Esophagus squamous epithelium (tissue), 5 donors: ENCODE measurements at places on chromosomes 7 and 10.
A peak's percentile ranks its signal among the peaks of the same experiment; 100 is the strongest.

- no peak for DNase-seq
Measured at GRCh38 chr7:5429857-5430611, 6.4 kb upstream of the TNRC18 start.

GRCh38 chr7:80540836-80541235, 29.0 kb upstream of the GNAT3 start:
- no peak for DNase-seq

- no peak for DNase-seq
Measured at GRCh38 chr10:72610466-72610865, 15.4 kb downstream of the MICU1 start.

GRCh38 chr7:49766966-49767365, 6.5 kb upstream of the VWC2 start:
- no peak for DNase-seq

DNA sequence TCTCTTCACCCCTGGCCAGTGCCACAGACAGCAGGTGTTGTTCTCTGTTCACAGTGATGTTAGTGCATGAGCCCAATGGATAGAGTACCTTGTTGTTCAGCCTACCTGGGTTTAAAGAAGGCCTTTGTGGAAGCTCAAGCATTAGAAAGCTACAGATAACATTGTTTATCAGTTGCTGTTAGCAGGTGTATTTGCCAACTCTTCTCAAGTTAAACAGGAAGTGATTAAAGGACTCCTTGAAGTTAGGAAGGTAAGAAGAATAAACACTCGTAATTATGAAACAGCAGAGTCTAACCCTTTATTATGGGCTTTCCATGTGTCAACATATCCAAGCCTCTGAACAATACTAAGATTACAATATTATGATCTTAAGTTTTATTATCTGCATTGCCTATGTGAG, 25.9 kb downstream of the RGR start:
- no peak for DNase-seq

GRCh38 chr7:28708033-28708951, 249.8 kb downstream of the TRIL start:
- DNase-seq, result no peak

DNA sequence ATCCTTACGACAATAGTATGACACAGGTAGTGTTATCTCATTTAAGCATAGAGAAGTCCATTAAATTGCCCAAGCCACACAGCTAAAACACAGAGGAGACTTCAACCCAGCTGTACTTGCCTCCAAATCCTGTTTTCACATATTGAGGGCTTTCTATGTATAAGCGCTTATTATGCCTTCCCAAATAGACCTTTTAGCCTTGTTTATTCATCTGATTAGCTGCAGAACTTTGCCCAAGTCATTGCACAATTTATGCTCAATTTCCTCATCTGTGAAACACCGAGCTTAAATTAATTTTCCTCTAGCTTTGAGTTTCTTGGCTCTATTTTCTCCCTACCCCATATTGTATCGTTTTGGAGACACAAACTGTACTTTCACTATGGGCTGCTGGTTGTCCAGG, 15.5 kb downstream of the NPS start:
- DNase-seq, result no peak

DNA sequence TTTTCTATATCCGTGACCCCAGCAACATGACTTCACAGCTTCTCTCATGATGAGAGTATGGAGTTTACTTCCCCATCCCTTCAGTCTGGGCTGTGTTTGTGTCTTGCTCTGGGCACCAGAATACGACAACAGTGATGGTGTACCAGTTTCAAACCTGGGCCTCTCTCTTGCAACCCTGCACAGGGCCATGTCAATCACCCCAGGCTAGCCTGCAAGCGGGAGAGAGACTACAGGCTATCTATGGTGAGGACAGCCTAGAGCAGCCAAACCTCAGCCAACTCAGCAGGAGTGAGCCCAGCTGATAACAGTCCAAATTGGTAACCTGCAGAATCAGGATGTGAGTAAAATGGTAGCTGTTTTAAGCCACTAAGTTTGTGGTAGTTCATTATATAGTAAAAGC, 235.8 kb downstream of the CHCHD3 start:
- no peak for DNase-seq

DNA sequence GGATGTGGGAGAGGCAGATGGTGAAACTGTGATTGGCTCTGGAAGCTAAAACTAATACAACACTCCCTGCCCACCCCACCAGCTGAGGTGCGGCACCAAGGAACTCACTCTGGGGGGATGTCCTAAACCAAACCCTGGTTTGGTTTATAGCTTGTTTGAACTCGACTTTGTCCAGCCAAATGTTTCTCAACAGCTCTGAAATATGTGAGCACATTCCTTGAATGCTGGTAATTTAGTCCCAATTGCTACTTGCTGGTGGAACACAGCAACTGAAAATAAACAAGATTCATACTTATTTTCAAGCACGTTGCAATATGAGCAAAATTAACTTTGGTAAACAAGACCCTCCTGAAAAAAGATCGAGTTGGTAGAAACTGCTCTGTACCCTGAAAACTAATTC, 39.7 kb upstream of the CARD11 start:
- DNase-seq, result no peak

GRCh38 chr10:115514895-115515294, 421.7 kb downstream of the ATRNL1 start:
- DNase-seq, result no peak

DNA sequence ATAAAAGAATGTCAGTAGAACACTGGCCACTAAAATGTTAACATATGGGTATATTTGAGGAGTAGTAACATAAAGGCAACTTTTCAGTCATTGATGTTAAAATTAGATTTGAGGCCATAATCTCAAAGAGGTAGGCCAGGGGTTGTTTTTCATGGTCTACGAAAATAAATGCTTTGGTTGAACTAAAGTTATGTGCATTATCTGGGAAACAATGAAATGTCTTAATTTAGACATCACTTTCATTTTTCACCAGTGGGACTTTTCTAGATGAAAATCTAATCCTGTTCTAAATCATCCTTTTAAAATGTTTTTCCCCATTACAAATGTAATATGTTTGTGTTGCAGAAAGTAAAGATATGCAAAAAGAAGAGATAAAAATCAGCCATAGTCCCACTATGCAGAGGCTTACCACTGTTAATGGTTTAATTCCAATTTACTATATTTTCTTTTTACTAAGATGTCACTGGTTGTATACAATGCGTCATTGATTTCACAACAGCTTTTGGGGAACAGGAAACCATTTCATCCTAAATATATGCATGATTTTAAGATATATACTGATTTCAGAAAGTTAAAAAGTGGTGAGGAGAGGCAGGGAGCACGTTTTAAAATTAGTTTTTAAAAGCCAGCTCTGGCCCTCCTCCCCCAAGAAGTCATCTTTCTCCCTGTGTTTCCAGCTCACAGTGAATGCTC, 64.3 kb downstream of the ARID5B start:
- no peak for DNase-seq

GRCh38 chr10:95833042-95833610, 74.6 kb upstream of the CC2D2B start:
- DNase-seq, result no peak

- no peak for DNase-seq
Measured at GRCh38 chr10:121990015-121990677, 1.2 kb downstream of the TACC2 start.

DNA sequence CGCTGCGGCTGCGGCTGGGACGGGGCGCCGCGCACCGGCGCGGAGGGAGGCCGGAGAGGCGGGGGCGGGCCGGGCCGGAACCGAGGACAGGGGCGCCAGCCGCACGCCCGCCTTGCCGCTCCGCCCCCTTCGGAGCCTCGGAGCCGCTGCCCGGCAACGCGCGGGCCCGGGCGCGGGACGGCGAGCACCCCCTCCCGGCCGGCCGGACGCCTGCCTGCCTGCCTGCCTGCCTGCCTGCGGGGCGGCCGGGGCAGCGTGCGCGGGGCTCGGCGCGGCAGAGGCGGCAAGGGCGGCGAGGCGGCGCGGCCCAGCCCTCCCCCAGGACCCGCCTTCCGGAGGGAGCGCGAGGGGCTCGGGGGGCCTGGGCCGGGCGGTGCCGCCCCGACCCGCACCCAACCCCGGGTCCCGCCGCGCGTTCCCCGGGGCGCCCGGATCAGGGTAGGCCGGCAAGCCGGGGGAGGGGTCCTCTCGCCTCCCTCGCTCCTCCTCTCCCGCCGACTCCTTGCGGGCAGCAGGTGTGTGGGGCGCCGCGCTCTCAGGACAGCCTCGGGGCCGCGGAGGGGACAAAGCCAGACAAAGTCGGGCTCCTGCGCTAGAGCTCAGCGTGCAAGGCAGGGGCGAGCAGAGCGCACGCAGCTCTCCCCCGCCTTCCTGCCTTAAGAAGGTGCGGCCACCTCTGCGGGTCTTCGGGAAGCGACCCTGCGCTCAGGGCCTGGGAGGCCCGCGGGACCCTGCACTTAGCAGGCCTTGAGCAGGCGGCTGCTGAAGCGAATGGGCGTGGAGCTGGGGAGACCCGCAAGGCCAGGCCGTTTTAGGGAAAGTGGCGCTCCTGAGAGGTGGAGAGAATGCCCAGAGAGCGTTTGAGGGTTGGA, at the start of gene KIAA1549:
KIAA1549 (minus strand) TSS at position 58 of the 872 bp plus-strand sequence. CDS start 120 bp downstream, outside the sequence.
- DNase-seq, result no peak

GRCh38 chr10:78853864-78854263, 214.9 kb upstream of the ZMIZ1 start:
- no peak for DNase-seq

DNA sequence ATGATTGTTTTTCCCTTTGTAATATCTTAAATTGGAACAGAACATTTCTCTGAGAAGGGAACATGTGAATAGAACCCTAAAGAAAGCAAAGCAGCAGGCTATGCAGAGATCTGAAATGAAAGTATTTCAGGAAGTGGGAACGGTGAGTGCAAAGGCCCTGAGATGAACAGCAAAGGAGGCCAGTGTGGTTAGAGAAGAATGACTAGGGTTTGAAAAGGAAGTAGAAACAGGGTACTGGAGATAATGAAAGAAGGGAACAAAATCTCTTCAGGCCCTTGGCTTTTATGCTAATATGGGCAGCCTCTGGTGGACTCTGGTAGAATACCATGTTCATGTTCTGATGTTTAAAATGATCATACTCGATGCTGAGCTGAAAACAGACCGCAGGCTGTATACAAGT, 22.2 kb downstream of the ARHGAP21 start:
- no peak for DNase-seq

GRCh38 chr7:88615336-88615735, 144.2 kb upstream of the ZNF804B start:
- no peak for DNase-seq

GRCh38 chr10:112821663-112822062, 128.4 kb upstream of the TCF7L2 start:
- no peak for DNase-seq

DNA sequence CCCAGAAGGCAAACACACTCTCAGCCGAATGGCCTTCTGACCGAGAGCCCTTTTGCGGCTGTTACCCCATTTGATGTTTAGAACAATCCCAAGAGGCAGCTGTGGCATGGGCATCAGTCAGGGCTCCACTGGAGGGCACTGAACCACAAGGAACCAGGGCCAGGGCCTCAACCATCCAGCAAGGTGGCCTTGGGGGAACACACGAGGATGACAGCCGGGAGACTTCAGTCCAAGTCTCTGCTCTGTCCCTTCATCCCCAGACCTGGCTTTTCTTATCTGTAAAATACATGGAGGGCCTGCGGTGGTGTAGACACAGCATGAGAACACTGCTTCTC, 63.6 kb upstream of the INSIG1 start:
- no peak for DNase-seq

DNA sequence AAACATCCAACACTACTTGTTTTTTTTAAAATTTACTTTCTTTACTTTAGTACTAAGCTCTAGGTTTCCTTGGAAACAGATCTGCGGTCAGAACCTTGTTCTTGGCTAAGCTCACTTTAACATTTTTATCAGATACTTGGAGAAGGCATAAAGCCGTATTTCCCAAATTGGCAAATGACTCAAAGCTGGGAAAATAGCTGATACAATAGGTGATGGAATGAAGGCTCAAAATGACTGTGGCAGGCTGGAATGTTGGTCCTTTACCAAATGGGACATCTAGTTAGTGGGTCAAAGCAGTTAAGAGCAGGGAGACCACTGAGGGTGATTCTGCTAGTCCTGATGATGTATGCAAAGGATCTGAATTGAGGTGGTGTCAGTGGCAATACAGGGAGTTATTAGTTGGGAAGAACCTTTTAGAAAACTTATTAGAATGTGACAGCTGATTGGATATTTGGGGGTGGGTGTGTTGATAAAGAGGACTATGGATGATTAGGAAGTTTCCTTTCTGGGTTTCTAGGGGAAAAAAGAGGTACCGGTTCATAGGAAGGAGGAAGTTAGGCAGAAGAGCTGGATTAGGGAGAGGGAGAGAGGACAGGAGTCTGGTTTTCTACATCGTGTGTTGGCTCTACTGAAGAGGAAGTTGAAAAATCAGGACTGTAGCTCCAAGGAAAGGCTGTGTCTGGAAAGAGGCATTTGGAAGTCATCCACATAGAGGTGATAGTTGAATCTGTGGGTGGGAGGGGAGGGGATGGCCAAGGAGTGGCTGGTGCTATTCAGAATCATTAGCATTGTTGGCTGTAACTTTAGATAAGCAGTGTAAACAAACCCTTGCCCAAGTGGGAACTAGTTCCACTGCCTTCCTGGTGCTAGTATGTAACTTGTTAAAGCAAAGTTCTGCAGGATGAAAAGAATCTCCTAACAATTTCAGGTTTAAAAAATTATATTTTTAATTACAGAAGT, 13.1 kb downstream of the PLCE1 start:
- DNase-seq, result no peak

DNA sequence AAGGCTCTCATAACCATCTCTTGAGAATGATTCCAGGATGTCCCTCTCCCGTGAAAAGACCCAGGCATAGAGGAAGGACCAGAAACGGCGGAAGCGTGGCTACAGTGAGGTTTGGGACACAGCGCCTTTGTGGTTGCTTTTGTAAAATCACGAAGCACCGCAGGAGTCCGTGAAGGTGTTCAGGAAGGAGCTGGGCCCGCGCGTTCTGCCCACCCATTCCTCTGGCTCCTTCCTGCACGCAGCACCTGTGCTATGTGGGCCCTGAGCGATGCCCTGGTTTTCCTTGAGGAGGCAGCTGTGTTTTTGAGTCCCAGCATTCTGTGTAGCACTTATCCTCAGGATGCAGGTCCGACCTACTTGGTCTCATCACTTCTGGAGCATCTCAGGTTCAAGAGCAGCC, 112.8 kb downstream of the TRRAP start:
- no peak for DNase-seq

GRCh38 chr10:6201516-6201975, 1.2 kb upstream of the PFKFB3 start:
- peak; percentile 22 for DNase-seq

- DNase-seq, result no peak
Measured at GRCh38 chr7:118218413-118219156, 5.9 kb upstream of the ANKRD7 start.

GRCh38 chr7:93894966-93895640, 4.5 kb upstream of the TFPI2 start:
- no peak for DNase-seq

- DNase-seq, result no peak
Measured at GRCh38 chr10:72567421-72567820, 58.5 kb downstream of the MICU1 start.

- DNase-seq, result no peak
Measured at GRCh38 chr10:48194830-48195229, 79.7 kb downstream of the FRMPD2 start.
